ENCODE measurements at places on chromosomes 11 and 22.

DNA sequence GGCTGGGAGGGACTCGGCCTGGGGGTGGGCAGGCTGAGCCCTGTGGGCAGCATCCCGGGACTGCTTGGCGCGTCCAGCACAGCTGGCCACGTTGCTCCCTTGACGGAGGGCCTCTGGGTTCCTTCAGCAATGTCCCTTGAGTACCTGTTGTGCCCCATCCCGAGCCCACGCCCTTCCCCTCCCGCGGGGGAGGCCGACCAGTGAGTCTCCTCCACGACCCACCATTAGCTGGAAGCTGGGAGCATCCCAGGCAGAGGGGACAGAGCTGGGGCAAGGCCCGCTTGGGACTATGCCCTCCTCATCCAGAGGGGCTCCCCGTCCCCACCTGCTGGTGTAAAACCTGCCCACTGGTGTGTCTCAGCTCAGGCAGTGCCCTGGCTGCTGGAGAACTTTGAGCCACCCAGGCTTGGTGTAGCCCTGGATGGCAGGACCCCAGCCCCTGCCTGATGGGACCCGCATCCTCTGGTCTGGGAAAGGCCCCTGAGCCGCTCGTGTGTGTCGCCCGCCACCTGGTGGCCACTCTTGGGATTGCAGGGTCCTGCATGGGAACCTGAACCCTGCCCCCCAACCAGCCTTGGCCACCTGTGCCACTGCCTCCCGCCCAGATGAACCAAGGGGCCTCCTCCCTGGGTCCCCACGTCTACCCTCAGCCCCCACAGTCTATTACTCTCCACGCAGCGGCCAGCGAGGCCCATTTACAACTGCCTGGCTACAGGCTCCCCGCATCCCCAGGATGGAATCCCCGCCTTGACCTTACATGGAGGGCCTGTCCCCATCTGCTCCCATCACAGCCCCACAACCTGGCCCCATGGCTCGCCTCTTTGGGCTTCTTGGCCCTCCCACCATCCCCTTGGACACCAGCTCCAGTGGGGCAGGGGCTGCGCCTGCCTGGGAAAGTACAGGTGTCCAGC lies 16.6 kb upstream of the ARHGAP8 start:
- DNase-seq, result peak; percentile 26

GRCh38 chr22:19271856-19272535 lies 19.5 kb downstream of the CLTCL1 start:
- no peak for DNase-seq

DNA sequence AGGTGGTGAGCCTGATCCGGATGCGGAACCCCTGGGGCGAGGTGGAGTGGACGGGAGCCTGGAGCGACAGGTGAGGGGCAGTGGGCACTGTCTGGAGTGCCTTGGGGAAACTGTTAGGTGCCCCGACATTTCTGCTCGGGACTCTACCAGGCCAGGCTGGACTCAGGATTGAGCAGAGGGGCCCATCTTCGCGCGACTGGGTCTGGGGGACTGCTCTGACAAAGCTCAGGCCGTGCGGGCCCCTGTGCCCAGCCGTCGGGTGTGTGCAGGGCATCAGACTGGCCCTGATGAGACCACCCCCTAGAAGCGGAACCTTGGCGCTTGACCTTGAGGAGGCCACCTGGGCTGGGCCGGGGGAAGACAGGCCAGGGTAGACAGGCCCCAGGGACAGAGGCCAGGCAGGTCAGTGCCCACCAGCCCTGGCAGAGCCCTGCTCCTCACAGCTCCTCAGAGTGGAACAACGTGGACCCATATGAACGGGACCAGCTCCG lies 6.3 kb downstream of the CAPN1 start:
- no peak for DNase-seq

- DNase-seq, result no peak
These were observed 9.8 kb upstream of the DSCAML1 start for GRCh38 chr11:117806846-117807245.

GRCh38 chr11:118953265-118953664 lies 2.8 kb upstream of the UPK2 start:
- peak; percentile 27 for DNase-seq

GRCh38 chr11:130765406-130765805 lies 150.9 kb downstream of the SNX19 start:
- no peak for DNase-seq

DNA sequence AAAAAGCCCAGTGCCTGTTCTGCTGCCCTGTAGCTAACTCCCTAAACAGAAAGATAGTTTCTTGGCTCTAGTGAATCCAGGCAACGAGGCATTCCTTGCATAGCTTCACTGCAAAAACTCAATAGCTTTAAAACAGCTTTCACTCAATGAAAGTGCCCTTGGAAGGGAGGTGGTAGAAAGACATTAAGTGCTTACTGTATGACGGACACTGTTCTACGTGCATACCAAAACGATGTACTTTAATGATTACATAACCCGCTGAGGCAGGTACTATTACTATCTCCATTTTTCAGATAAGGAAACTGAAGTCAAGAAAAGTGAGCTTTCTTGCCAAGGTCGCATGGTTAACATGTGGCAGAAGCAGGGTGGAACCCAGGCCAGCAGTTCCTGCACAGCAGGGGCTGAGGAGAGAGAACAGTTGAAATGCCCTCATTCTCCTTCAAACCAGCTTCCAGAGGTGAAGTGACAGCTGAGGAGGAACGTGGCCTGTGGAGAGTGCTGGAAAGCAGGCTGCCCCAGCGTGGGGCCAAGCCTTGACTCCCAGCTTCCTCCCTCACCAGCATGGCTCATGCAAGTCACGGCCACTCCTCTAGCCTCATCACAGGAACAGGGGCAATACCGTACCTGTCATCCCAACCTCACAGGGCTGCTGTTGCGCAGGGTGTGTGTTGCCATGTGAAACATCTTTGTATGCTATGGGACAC lies 227.5 kb upstream of the NARS2 start:
- no peak for DNase-seq

DNA sequence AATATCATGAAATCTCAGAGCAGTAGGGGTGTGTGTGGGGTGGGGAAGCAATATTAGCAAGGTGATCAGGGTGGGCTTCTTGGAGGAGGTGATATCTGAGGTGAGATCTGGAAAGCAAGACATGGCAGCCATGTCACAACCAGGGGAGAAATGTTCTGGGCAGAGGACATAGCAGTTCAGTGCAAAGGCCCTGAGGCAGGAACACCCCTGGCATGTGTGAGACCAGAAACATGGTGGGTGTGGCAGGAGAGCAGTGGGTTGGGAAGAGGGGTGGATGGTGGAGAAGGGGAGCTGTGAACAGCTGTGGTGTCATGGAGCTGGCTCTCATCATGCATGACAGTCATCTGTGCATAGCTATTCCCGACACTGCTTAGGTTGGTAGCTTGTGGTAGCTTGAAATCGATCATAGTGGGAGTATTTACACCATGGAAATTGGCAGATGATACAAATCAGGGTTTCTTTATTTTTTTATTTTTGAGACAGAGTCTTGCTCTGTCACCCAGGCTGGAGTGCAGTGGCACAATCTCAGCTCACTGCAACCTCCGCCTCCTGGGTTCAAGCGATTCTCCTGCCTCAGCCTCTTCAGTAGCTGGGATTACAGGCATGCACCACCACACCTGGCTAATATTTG lies 17.9 kb upstream of the MPPED1 start:
- no peak for DNase-seq

GRCh38 chr11:70467201-70468085 lies 69.1 kb downstream of the CTTN start:
- DNase-seq, result peak; percentile 79

DNA sequence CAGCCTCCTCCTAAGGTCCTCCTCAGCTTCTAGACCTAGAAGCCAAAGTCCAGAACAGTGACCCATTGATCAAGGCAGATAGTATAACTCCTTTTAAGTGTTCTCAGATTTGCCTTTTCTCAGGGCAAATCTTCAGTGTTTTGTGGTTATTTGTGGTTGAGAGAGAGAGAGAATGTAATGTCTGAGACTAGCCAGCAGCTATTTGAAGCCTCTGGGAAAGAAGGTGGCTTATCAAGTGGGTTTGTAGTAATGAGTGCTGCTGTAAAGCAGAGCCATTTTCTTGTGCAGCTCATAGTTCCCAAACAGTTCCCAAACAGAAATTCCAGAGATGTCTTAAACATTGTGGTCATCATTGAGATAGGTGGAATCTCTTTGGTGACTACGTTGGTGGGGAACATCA lies 89.5 kb downstream of the RNF169 start:
- no peak for DNase-seq

GRCh38 chr11:123587559-123587958 lies 66.9 kb downstream of the SCN3B start:
- DNase-seq, result no peak

- no peak for DNase-seq
These were observed 4.9 kb downstream of the POLR3H start for GRCh38 chr22:41539146-41540005.

DNA sequence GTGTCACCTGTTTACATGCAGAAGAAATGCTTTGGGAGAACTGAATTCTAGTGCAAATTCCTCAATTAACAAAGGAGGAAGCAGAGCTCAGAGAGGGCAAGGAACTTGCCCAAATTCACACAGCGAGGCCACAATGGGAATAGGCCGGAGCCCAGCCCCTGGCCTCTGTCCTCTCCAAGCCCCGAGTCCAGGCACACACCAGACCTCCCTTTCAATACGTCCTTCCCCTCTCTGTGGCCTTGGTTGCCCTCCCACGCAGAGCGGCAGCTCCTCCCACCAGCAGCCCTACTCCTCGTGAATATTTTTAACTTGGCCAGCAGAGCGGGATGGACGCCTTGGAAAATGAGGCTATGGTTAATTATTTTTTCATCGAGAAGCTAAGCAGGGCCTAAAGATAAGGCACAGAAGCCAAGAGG lies 1.6 kb upstream of the CARD10 start:
- no peak for DNase-seq

DNA sequence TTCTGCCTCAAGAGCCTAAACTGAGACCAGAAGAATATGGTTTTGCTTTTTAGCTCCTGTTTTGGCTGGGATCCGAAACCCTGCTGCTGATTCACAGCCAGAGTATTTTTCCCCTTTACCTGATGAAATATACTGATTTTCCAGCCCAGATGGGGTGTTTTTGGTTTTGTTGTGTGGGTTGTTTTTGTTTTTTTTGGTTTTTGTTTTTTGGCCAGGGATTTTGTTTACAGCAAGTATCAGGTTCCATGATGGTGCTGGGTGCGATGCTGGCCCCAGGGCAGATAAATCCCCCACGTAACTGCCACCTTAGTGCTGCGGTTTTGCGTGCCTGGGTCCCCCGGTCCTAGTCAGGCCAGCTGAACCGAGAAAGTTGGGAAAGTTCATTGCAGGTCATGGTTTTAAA lies 103.7 kb downstream of the ZBTB16 start:
- no peak for DNase-seq

DNA sequence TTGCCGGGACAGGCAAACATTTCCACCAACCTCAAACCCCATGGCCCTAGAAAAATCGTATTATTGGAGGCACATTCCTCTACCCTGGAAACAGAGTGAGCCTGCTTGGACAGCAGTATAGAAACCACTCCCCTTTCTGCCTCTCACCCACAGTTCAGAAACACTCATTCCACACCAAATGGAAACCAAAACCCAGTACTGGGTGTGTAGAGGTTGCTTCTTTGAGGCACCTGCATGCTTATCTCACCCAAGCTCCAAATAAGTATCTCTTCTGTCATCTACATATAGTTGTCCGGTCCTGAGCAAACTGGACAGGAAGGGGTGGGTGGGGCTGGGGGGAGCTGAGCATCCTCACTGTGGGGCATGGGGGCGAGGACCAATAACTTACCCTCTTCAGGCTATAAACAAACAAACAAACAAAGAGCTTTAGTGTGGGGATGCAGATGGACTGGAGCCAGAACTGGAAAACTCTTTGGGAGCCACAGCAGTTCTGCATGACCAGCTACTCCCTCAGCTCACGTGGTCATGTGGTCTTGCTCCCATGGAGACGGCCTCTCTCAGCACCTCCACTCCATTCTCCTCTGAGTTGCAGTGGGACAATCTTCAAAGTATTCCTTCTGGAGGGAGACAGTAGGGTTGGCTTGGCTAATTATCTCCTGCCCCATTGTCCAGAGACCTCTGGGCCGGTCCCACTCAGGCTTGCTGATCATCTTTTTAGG lies 1.0 kb upstream of the PLAAT2 start:
- peak; percentile 39 for DNase-seq

DNA sequence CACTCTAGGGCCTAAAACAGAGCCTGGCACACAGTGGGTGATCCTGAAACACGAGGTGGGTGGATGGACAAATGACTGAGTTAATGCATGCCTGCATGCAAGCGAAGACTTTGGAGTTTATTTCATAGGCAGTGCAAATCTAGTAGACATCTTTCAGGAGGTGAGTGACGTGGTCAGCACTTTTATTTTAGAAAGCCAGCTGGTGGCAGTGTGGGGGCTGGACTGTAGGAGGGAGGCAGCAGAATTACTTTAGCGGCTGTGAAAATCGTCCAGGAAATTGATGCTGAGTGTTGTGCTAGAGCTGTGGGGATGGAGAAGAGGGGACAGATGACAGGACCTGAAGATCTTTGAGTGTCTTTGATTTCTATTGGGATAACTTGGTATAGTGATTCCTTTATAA lies 47.1 kb downstream of the BMAL1 start:
- no peak for DNase-seq

- DNase-seq, result no peak
These were observed at the start of gene MCHR1 for GRCh38 chr22:40679249-40679963. MCHR1 (plus strand) TSS chr22:40679484; CDS start chr22:40679653, 169 bp downstream.

DNA sequence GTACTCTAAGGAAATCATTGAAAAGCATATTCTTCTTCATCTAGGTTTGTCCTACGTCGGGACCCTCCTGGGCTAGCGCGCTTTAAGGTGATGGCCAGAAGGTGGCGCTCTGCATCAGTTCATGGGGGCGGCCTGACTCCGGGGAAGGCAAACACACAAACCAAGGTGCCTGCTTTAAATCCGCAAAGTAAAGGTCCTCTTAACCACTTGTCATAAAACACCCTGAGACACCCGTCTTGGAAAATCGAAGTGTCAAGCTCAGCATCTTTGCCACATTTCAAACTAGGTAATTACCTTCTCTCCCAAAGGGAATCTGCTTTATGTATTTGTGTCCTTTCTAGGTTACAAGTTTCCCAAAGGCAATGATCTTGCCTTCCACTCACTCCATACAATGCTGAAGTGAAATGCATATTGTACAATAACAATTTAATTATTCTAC lies 33.9 kb downstream of the LMO2 start:
- DNase-seq, result peak; percentile 48

DNA sequence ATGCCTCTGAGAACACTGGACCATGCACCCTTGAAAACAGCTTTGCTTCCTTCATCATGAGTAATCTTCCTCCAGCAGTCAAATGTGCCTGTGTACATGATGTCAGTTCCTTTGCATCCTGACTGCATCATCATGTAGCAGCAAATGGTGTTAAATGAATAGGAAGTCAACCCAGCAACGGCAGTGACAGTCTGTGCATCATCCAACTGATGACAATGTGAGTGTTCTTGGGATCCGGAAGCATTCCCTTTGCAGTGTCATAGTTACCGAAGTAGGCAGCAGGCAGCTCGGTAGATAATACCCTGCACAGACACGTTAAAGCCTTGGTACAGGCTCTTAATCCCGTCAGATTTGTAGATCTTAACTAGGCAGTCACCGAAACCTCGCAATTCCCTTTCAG lies 2.5 kb downstream of the WBP2NL start:
- no peak for DNase-seq

- DNase-seq, result no peak
These were observed 310.8 kb upstream of the PITPNB start for GRCh38 chr22:28229566-28230485.

GRCh38 chr11:84165139-84165538 lies 879.0 kb upstream of the CCDC90B start:
- DNase-seq, result no peak

- no peak for DNase-seq
These were observed 72.3 kb upstream of the SEPTIN5 start for GRCh38 chr22:19641983-19642451.
